ENCODE measurements at places on chromosomes 1 and 21.

DNA sequence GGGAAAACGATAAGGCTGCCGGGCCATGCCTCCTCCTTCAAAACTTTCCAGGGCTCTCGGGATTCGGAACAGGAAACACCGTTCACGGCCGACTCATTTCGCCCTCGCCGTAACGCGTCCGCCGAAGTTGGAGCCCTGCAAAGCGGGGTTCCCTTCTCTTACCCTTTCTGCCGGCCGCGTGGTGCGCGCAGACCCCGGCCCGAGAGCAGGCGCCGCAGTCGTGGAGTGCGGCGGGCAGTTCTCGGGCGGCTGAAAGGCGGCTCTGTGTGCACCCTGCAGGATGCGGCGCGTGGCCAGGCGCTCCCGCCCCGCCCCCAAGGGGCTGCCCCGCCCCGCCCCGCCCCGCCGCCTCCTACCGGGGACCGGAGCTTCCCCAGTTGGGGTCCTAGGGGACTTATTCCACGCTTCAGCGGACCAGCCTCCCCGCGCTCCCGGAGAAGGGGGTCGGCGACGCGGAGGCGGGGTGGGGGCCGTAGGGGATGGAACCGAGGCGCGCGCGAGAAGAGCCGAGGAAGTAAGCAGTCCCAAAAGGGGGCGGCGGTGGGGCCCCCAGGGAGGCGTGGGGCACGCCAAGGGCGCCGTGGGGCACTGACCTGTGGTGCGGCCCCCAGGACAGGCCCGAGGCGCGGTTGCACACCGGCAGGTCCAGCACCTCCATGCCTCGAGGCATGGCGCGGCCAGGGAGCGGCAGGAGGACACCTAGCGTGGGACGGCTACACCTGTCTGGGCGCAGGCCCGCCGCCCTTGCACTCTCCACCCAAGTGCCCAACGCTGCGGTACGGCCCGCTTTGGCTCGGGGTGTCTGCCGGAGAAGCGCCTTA, at the start of gene MCOLN2:
MCOLN2 (minus strand) TSS at position 268 of the 821 bp plus-strand sequence; CDS start at position 27, 241 bp downstream.
- no peak for DNase-seq

DNA sequence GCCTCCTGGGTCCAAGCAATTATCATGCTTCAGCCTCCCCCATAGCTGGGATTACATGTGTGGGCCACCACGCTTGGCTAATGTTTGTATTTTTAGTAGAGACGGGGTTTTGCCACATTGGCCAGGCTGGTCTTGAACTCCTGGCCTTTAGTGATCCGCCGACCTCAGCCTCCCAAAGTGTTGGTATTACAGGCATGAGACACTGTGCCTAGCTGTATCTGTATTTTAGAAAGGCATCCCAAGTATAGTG, 69.3 kb downstream of the NKAIN1 start:
- DNase-seq, result no peak

DNA sequence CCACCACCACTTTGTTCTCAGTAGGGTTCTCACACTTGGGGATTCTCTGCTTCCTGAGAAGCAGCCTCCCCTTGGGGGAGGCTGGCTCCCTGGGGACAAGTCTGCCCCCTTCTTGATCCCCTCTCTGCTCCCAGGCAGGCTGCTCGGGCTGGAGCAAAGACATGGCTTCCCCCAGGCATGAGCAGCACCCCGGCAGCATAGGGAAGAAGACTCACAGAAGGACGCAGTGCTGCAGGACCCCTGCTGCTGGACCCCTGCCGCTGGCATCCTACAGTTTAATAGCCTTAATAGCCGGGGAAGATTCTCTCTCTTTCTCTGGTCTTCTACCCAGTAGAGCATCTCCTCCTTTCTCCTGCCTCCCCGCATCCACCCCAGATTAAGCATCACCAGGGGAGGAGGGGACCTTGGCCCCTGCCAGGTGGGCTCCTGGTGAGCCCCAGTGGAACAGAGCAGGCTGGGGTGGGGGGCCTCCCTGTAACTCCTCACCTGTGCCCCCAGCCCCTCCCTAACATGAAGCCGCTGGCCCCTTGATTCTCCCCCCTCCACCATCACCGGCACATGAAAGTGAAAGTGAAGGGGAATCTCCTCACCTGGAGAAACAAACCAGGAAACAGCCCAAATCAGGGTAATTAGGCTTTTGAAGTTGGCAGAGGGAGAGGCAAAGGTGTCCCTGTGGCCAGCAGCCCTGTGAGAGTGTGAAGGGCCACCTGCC, 2.5 kb downstream of the WNT3A start:
- DNase-seq, result no peak

GRCh38 chr1:31027693-31028526, 37.6 kb downstream of the PUM1 start:
- no peak for DNase-seq

- DNase-seq, result no peak
Observed at GRCh38 chr1:70666381-70667140, 255.5 kb downstream of the CTH start.
